ENCODE measurements at places on chromosomes 6 and 20.

DNA sequence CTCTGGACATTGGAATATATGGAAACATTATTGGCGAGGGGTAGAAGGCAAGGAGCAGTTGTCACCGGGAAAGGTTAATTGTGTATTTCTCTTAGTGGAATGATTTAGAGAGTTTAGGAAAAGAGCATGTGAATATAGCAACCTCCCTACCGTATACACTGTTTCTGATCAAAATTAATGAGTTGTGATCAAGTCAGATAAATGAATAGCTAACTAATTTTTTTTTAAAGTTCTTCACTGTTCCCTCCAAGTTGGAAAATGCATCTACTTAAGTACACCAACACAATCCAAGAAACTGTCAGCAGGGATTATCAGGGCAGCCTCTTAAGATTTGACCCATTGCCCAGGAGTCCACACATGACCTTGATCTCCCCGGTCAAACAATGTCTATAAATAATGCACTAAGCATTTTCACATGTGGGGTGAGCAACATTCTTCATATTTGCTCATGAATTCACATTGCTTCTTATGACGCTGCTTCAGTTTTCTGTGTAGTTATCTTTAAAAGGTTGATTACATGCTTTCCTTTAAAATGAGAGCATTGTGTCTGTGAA, 680.8 kb upstream of the NRSN1 start:
- no peak for DNase-seq

GRCh38 chr20:57342829-57343228, 8.2 kb upstream of the RAE1 start:
- no peak for DNase-seq

- no peak for DNase-seq
These were observed 14.1 kb downstream of the SNX14 start for GRCh38 chr6:85579581-85579980.

GRCh38 chr6:108779536-108780275, 68.5 kb upstream of the ARMC2 start:
- DNase-seq = no peak

- DNase-seq = no peak
These were observed 48.2 kb downstream of the FRK start for GRCh38 chr6:116012471-116012949.

DNA sequence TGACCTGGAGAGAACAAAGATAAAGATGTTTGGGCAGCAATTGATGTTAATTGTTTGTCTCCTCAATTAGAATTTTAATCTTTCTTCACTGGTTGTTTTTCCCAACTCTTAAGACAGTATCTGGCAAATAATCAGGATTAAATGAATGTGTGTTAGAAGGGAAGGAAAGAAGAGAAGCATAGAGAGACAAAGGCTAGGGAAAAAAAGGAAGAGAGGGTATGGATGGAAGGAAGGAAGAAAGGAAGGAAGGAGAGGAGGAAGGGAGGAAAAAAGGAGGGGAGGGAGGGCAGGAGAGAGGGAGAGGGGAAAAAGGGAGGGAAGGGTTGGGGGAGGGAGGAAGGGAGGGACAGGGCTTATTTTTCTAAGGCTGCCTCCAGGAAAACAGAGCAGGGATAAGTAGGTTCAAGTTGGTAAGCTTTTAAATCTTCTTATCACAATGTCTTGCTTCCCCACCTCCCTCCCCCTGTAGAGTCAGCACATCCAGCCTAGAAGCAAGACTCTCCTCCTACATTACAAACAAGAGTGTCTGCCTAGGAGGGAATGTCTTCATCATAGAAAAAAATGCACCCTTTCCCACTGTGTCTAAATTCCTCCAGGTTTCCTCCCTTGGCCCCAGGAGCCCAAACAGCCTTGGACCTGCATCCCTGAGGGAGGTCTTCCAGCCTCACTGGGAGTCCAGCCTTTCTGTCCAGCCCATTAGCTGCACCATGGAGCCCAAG, 447.8 kb upstream of the JARID2 start:
- no peak for DNase-seq

- no peak for DNase-seq
These were observed 1.6 kb downstream of the GNAS start for GRCh38 chr20:58853976-58854637.

- no peak for DNase-seq
These were observed 19.1 kb upstream of the HLA-DQB1 start for GRCh38 chr6:32685603-32686002.

GRCh38 chr6:138227316-138227781, 9.1 kb upstream of the PBOV1 start:
- DNase-seq = peak; percentile 28

DNA sequence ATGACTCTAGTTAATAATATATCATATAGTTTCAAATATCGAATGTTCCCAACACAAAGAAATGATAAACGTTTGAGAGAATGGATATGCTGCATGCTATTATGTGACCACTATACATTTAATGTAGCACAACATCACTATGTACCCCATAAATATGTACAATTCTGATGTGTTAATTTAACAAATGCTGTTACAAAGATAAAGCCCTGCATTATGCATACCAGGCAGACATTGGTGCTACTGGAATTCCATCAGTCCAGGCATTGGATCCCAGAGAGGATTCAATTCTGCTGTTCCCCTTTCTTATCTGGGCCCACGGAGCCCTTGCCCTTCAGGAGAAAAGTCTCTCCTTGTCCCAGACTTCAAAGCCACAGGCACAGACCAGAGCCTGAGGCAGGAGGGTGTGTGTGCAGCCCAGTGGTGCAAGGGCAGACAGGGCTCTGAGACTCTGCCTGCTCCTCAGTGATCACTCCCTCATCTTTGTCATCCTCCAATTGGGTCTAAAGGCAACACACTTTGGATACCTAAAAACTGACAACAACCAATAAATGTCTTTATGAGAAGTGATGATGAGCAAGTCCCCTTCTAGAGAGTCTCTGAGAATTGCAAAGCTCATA, 45.2 kb downstream of the PSMG4 start:
- DNase-seq = no peak

DNA sequence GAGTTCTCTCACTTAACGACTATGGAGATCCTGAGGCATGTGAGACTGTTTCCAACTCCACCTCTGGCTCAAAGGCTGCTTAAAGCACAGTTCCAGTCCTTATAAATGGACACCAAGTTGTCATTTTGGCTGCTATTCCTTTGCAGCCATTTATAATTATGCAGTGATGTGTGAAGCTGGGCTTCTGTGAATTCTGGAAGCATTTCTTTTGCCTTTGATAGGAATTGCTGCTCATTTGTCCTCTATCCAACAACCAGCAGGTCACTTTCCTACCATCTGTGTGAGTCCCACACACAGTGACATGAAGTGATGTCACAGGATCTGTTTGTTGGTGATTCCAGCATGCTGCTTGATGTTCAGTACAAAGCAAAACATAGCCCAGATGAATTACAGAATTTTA, 28.5 kb upstream of the EFHC1 start:
- DNase-seq = no peak

GRCh38 chr6:18053555-18054445, 66.4 kb upstream of the KIF13A start:
- no peak for DNase-seq

- DNase-seq = no peak
These were observed 12.3 kb downstream of the TMEM30A start for GRCh38 chr6:75272145-75272840.

DNA sequence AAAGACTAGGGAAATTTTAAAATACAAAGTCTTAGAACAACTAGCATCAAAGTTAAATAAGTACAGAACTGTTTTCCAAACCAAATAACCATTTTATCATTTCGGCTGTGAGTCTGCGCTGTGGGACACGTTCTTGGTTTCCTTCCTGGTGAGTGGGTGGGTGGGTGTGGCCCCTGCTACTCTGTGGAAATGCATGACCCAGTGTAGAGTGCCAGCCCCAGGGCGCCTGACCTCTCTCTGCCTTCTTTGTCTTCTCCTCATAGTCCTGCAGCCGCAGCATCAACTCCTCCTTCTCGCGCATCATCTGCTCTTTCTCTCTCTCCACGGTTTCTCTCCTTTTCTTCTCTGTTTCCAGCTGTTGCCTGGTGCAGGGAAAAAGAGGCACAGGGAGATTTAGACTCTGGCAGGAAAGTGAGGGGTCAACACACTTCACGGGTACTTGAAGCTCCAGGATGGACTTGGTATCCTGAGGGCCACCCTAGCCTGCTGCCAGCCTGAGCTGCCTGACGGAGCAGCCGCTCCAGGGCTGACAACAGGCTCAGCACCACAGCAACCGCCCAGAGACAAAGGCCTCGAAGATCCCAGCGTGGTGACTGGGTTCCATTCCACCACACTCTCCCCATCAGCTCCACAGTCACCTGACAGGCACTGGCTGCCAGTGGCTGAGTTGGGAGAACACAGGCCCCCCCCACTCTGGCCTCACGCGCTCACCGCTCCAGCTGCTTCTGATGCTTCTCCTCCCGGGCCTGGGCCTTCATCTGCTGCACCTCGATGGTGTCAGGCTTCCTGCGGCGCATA, 48.4 kb downstream of the EZR start:
- no peak for DNase-seq

DNA sequence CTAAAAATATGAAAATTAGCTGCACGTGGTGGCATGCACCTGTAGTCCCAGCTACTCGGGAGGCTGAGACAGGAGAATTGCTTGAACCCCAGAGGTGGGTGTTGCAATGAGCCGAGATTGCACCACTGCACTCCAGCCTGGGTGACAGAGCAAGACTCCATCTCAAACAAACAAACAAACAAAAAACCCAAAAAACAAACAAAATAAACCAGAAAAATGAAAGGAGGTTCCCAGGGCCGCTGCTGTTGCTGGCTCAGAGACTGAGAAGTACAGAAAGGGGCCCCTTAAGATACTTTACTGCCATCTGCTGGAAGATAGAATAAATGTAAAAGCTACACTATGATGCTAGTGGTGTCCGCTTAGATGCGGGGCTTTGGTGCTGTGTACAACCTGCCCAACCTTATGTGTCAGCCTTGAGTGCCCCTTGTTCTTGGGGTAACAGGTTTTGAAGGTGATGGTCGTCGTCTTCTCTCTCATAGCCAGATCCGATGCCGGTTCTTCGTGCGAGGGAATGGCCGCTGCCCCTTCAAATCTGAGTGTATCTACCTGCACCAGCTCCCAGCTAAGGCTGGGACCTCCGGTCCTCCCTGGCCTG, 2.8 kb upstream of the FANCE start:
- peak; percentile 91 for DNase-seq

GRCh38 chr6:149200282-149200945, 117.1 kb upstream of the TAB2 start:
- no peak for DNase-seq

DNA sequence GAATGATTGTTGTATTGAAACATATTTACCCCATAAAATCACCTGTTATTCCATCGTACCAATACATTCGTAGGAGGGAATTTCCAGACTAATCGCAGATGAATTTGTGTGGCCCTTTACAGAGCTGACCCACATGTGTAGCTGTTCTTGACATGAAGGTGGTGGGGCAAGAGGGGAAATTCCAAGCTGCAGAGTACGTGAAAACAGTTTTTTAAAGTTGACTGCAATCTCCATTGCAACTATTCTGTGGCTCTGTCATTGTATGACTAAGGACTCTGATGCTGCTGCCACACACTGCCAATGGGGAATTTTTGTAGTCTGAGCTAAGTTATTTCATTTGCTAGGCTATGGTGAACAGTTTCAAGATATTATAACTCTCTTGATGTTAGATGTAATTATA, 46.4 kb upstream of the ADTRP start:
- DNase-seq = no peak

GRCh38 chr6:133487174-133487573, 246.0 kb downstream of the EYA4 start:
- DNase-seq = no peak

DNA sequence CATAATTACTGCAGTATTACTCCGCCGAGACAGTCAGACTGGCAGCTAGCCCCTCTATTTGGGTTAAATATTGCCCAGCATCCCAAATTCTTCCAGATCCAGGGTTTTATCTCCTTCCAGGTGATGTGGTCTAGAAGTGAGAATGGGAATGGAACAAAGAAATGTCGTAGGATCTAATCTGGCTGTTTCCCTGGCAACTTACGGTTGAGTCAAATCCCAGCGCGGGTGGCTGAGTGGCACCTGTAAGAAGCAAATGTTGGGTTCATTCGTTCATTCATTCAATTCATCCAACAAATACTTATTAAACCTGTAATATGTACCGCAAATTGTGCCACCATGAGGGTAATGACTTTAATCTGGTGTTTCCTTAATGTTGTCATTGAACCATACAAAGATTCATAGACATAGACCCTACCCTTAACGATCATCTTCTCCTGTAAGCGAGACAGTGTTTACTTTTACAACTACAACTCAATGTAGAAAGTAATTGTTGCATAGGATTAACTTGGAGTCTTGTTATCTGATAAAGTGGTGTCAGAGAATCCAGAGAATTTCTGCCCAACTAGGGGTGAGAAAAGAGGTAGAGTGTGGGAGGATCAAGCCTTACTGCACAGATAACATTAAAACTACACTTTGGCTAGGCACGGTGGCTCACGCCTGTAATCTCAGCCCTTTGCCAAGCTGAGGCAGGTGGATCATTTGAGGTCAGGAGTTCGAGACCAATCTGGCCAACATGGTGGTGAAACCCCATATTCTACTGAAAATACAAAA, 91.3 kb upstream of the ADGRF1 start:
- DNase-seq = no peak

DNA sequence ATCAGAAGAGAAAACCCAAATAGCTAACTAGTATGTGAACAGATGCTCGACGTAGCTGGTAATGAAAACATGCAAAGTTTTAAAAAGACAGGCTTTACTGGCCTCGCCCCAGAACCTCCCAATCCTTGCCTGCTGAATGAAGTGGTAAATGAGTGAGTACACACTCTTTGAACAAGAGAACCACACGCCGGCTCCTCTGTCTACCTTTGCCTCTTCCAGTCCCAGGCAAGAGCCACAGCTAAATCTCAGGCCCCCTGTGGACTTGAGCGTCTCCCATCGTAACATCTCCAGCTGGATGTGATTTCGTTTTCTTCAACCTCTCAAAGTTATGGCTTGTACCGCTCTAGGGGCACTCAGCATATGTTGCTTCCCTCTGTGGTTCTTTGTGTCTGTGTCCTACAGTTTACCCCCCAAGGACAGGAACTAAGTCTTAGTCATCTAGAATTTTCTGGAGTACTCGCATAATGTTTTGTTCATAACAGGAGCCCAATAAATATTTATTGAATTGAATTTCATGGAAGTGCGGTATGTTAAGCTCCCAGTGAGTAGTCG, 153.2 kb upstream of the TAB2 start:
- DNase-seq = no peak

GRCh38 chr6:12262236-12263061, 27.7 kb upstream of the EDN1 start:
- no peak for DNase-seq

GRCh38 chr6:131914234-131914633, 36.9 kb downstream of the CCN2 start:
- DNase-seq = no peak
